ENCODE measurements at places on chromosomes 11 and 22. TPM values are rescaled to one million over a fixed set of nuclear protein-coding genes. Genes with fewer than 3 reads are reported as not detected.
A peak's percentile ranks its signal among the peaks of the same experiment; 100 is the strongest.

DNA sequence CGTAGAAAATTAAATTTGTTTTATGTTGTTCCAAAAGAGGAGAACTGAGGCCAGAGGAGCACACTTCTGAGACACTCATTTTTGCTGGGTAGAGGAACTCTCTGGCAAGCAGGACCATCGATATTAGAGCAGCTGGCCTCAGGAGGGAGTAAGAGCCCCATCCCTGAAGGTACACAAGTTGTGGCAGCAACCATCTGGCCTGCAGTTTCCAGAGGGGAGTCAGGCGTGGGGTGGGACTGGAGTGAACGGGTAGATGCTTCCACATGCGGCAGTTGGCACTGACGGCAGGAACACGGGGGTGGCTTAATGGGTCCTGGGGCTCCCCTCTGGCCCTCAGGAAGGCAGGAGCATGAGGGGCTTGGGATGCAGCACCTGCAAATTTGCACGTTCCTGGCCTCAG is 13.2 kb upstream of the SSTR3 start:
- H3K4me3 ChIP-seq = no peak overlapping the region
- no peaks in the 10 kb centered on the region for H3K4me1 ChIP-seq
- no peak for DNase-seq
- H3K36me3 ChIP-seq = no peaks in the 10 kb centered on the region

Gene RTN4RL2
- total RNA-seq = 16.1 TPM

- peaks cover 38% of the 10 kb centered on the region for H3K4me1 ChIP-seq
- no peak for DNase-seq
- H3K36me3 ChIP-seq = no peaks in the 10 kb centered on the region
- no peak overlapping the region for H3K27ac ChIP-seq
Observed at GRCh38 chr11:44943118-44943517, 7.6 kb downstream of the TP53I11 start.

Gene SAA4
- not detected for total RNA-seq

Gene SLC22A8
- not detected for total RNA-seq

DNA sequence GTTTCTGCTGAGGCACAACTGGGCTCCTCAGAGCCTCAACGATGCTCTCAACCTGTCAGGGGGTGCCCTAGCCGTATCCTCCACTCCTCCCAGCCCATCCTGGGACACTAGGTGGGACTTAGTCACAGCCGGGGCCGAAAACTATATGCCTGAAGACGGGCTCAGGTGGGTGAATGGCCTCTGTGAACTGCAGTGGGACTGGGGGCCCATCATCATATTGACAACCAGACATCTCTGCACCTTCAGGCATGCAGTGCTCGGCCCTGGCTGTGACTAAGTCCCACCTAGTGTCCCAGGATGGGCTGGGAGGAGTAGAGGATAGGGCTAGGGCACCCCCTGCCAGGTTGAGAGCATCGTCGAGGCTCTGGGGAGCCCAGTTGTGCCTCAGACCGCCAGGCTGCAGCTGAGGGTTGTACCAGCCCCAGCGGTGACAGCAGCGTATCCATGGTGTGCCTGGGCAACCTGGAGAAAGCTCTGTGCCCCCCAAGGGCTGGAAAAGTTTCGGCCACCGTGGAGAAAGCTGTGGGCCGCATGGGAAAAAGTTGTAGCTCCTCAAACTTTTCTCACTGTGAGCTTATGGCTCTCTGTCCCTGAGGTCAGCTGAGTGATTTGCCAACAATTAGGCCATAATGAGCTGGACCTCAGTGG is 88.9 kb downstream of the RRM1 start:
- no peak for DNase-seq
- no peak overlapping the region for H3K4me3 ChIP-seq
- 0 out of 2 replicates have a peak, but pooled peaks cover 3% of the 10 kb centered on the region for H3K4me1 ChIP-seq
- H3K36me3 ChIP-seq = no peaks in the 10 kb centered on the region
- peaks cover 6% of the 10 kb centered on the region for H3K27me3 ChIP-seq

DNA sequence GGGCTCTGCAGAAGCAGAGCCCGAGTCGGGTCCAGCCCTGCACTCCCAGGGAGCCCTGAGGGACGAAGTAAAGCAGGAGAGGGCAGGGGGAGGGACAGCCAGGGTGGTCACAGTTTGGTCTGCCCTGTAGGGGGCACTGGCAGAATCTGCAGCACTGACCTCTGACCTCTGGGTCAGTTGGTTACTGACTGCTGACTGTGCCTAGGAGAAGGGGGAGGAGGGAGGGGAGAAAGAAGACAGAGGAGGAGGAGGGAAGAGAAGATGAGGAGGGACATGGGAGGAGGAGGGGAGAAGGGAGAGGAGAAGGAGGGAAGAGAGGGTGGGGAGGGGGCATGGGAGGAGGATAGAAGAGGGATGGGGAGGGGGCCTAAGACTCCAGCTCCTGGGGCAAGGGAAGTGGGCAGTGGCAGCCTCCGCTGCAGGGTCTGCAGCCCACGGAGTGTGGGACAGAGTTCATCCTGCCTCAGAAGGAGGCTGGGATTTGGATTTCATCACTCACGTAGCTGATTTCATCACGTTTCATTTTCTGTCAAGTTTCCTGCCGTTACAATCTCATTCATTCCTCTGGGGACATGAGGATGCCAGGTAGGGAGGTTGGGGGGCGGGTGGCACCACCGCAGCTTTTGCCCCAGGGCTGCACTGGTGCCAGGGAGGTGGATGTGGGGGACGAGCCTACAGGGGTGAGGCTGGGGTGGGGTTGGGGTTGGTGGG is 55.2 kb downstream of the FLRT1 start:
- H3K27ac ChIP-seq = no peak overlapping the region
- no peaks in the 10 kb centered on the region for H3K36me3 ChIP-seq
- no peaks in the 10 kb centered on the region for H3K27me3 ChIP-seq
- peaks cover 9% of the 10 kb centered on the region for H3K4me1 ChIP-seq

DNA sequence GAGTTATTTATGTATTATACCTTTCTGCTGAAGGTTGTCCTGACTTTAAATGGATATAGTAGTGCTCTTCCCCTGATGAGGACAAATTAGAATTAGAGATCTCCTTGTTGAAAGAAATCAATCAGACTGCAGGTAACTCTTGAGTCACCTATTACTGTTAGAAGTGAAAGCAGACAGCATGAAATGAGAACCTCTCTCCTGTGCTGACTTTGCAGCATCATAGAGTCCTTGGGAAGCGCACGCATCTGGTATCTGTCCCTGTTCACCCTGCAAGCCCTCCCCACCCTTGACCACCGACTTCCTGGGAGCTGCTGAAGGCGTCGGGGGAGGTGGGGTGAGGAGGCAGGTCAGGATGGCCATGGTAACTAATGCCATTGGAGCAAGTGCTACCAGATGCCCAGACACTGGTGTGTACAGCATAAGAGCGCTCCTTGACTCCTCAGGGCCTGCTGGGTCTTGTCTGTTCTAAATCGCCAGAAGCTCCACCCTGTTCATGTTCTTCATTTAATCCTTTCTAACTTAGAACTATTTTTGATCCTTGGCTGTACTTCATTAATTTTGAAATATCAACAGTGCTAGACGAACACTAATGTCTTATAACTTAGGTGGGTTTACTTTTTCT is 143.9 kb downstream of the WNT7B start:
- no peak overlapping the region for H3K4me3 ChIP-seq
- no peak for DNase-seq
- no peaks in the 10 kb centered on the region for H3K4me1 ChIP-seq
- no peaks in the 10 kb centered on the region for H3K36me3 ChIP-seq

- no peak overlapping the region for H3K27ac ChIP-seq
- no peaks in the 10 kb centered on the region for H3K4me1 ChIP-seq
- DNase-seq = no peak
- H3K4me3 ChIP-seq = no peak overlapping the region
- no peaks in the 10 kb centered on the region for H3K27me3 ChIP-seq
Observed at GRCh38 chr11:110971140-110971539, 258.9 kb upstream of the ARHGAP20 start.

- H3K36me3 ChIP-seq = peaks cover 6% of the 10 kb centered on the region
- no peak overlapping the region for H3K4me3 ChIP-seq
- no peaks in the 10 kb centered on the region for H3K27me3 ChIP-seq
- H3K4me1 ChIP-seq = peaks cover 20% of the 10 kb centered on the region
- no peak for DNase-seq
Observed at GRCh38 chr11:94469416-94469815, 24.2 kb downstream of the MRE11 start.

GRCh38 chr11:73942010-73942409 is 8.8 kb upstream of the DNAJB13 start:
- H3K27me3 ChIP-seq = no peaks in the 10 kb centered on the region
- H3K4me1 ChIP-seq = no peaks in the 10 kb centered on the region
- no peak overlapping the region for H3K4me3 ChIP-seq
- H3K27ac ChIP-seq = no peak overlapping the region
- DNase-seq = no peak
- H3K36me3 ChIP-seq = no peaks in the 10 kb centered on the region

Gene LGR4
- total RNA-seq = 99.6 TPM

Gene SNRPD3
- total RNA-seq = 314 TPM

Gene SCGB1D2
- total RNA-seq = not detected

Gene INSC
- total RNA-seq = 1.5 TPM

- no peaks in the 10 kb centered on the region for H3K36me3 ChIP-seq
- H3K4me3 ChIP-seq = no peak overlapping the region
- no peak for DNase-seq
- H3K27ac ChIP-seq = no peak overlapping the region
Observed at GRCh38 chr11:13105237-13105844, 96.2 kb downstream of the RASSF10 start.

GRCh38 chr11:78291503-78292108 is 102.9 kb downstream of the USP35 start:
- no peak overlapping the region for H3K4me3 ChIP-seq
- no peaks in the 10 kb centered on the region for H3K4me1 ChIP-seq
- H3K27ac ChIP-seq = no peak overlapping the region
- no peaks in the 10 kb centered on the region for H3K36me3 ChIP-seq
- H3K27me3 ChIP-seq = no peaks in the 10 kb centered on the region

Gene KCNJ11
- 5.9 TPM for total RNA-seq

Gene PANX3
- not detected for total RNA-seq

DNA sequence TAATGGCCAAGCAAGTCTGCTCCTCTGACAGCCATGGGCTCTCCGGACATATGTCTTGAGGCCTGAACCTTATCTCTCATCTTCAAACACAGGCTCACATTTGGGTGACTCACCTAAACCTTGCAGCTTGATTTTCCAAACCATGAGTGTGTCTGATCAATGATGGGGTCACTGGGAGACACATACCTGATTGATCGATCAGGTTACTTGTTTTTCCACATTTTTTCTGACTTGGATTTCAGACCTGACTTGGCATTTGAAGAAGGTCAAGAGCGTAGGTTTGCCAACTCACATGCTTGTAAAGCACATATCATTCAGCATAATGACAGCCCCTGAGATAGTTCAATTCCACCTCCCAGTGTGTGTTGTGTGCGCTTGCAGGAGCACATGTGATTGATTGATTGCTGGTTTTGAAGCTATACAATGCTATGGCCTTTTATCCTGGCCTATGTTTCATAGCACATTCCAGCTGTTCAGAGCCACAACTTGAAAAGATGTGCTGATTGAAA is 116.7 kb upstream of the KIRREL3 start:
- DNase-seq = no peak
- H3K4me1 ChIP-seq = no peaks in the 10 kb centered on the region
- no peaks in the 10 kb centered on the region for H3K36me3 ChIP-seq
- no peak overlapping the region for H3K4me3 ChIP-seq
- no peak overlapping the region for H3K27ac ChIP-seq
- H3K27me3 ChIP-seq = no peaks in the 10 kb centered on the region

Gene ABCG4
- total RNA-seq = 1.0 TPM

Gene MTA2
- 102 TPM for total RNA-seq

GRCh38 chr11:64007160-64007628 is 21.0 kb downstream of the OTUB1 start:
- H3K4me3 ChIP-seq = peak overlapping the region; percentile 74
- H3K36me3 ChIP-seq = no peaks in the 10 kb centered on the region
- peaks cover 12% of the 10 kb centered on the region for H3K4me1 ChIP-seq

Gene TSKU
- total RNA-seq = 33.8 TPM

DNA sequence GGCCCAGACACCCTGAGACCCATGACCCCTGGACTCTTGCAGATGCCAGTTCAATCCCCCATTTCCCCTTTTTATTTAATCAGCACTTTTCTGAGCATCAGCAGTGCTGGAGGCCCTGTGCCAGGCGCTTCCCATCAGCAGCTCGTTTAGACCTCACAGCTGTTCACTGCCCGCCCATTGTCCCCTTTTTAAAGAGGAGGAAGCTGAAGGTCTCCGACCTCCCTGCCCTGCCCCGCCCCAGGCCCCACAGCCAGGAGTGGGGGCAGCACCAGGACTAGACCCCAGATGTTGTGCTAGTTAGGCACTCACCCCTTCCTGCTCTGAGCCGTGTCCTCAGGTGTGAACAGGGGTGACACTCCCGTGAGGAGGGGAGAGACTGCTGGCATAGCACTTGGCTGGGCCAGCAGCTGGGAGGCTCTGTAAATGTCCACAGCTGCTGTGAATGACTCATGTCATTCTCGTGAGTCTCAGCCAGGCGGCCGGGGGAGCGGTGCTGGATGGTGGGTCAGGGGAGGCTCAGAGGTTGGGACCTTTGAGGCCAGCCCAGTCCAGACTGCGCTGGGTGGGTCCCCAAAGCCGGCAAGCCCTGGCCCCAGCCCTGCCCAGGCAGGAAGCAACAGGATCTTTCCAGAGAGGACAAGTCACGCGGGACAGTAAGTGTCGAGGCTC is 19.9 kb downstream of the EMID1 start:
- no peaks in the 10 kb centered on the region for H3K4me1 ChIP-seq
- H3K4me3 ChIP-seq = no peak overlapping the region
- H3K27ac ChIP-seq = no peak overlapping the region
- no peaks in the 10 kb centered on the region for H3K36me3 ChIP-seq

Gene NNMT
- not detected for total RNA-seq

- H3K27ac ChIP-seq = no peak overlapping the region
- H3K36me3 ChIP-seq = no peaks in the 10 kb centered on the region
- H3K27me3 ChIP-seq = no peaks in the 10 kb centered on the region
- peaks cover 17% of the 10 kb centered on the region for H3K4me1 ChIP-seq
Observed at GRCh38 chr11:133388260-133388659, 144.0 kb downstream of the OPCML start.

- 0 out of 2 replicates have a peak overlapping the region, but pooled peaks have one; percentile 50 for H3K27ac ChIP-seq
- H3K27me3 ChIP-seq = no peaks in the 10 kb centered on the region
- H3K4me1 ChIP-seq = peaks cover 14% of the 10 kb centered on the region
- peak overlapping the region; percentile 58 for H3K4me3 ChIP-seq
- peak; percentile 57 for DNase-seq
Observed at GRCh38 chr11:65615950-65616574, 486 bp downstream of the PCNX3 start.

DNA sequence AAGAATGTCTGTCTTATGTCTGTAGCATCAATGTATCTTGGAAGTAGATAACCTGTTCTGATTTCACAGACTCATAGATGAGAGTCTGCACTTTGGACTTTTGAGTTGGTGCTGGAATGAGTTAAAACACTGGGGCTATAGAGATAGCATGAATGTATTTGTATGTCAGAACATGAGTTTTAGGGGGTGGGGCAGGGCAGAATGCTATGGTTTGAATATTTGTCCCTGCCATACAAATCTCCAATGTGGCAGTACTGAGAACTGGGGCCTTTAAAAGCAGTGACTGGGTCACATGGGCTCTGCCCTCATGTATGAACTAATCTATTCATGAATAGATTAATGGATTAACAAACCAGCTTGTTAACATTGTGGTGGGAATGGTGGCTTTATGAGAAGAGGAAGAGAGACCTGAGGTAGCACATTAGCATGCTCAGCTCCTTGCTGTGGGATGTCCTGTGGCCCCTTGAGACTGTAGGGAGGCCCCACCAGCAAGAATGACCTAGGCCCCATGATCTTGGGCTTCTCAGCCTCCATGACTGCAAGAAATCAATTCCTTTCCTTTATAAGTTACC is 15.5 kb upstream of the OR52K1 start:
- H3K36me3 ChIP-seq = 0 out of 2 replicates have a peak, but pooled peaks cover 5% of the 10 kb centered on the region
- H3K4me3 ChIP-seq = no peak overlapping the region
- no peaks in the 10 kb centered on the region for H3K27me3 ChIP-seq
- no peak overlapping the region for H3K27ac ChIP-seq
- no peak for DNase-seq

- H3K27me3 ChIP-seq = no peaks in the 10 kb centered on the region
- H3K36me3 ChIP-seq = no peaks in the 10 kb centered on the region
- H3K4me3 ChIP-seq = no peak overlapping the region
- DNase-seq = no peak
Observed at GRCh38 chr11:72351836-72352235, 82.5 kb downstream of the CLPB start.

Gene OR5D16
- not detected for total RNA-seq
